ENCODE measurements at places on chromosomes 3 and 15.

DNA sequence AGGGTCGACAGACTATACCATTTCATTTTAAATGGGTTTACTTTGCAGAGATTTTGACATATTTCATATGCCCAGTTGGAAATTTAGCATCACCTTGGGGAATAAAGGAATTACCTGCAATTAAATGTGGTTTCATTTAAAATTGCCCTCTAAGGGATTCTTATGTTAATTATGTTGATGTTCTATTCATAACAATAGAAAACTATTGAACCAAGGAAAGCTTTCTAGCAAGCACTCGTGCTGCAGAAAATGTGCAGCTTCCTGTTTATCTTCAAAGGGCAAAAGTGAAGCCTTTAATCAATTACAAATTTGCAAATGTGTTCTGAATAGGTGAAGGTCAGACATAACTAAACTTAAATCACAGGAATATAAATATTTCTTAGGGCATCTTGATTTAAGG lies 352.1 kb downstream of the CHST2 start:
- no peak for DNase-seq

DNA sequence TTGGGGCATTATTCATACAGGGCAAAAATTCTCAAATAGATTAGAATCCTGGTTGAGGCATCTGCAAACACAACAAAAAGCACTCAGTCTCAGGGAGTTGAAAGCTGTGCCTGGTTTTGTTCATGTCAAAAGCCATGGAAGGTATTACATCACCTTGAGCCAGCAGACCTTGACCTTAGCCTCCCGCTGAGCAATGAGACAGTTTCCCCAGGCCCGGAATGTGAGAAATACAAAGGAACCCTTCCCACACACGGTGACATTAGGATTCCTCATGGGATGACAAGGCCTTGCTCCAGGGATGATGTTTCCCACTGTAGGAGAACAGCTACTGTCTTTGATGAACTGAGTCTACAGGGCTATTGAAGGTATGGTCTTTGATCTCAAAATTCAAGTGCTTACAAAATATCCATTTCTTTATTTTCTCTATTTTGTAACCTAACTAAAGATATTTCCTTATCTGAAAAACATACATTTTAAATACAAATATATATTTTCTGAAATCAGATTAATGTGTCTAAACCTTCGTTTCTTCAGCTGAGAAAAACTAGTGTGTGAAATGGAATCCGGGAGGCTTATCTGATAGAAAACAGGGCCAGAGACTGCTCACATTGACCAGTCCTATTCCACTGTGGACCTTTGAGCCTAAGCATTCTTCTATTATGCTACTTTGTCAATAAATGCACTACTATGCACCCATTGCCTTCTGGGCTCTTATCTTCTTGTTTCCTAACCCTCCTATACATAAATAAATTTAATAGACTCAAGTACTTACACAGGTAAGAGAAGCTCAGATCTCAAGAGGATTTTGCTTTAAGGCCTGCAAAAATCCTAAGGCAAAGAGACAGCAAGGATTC lies 298.2 kb downstream of the KBTBD8 start:
- DNase-seq, result no peak

DNA sequence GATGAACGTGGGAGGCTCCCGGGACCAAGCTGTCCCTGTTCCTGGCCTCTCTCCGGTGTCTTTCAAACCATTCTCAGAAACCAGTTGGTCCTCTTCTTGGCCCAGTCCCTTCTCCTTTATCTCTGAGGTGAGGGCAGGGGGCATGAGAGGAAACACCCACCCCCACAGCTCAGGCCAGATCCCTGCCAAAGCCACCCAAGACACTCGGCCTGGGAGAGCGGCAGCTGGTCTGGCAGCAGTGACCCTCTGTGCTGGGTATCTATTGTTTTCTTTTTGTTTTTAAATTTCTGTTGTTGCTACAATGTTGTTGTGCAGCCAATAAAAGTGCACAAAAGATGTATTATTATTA lies 27.3 kb downstream of the ACSBG1 start:
- DNase-seq, result no peak

DNA sequence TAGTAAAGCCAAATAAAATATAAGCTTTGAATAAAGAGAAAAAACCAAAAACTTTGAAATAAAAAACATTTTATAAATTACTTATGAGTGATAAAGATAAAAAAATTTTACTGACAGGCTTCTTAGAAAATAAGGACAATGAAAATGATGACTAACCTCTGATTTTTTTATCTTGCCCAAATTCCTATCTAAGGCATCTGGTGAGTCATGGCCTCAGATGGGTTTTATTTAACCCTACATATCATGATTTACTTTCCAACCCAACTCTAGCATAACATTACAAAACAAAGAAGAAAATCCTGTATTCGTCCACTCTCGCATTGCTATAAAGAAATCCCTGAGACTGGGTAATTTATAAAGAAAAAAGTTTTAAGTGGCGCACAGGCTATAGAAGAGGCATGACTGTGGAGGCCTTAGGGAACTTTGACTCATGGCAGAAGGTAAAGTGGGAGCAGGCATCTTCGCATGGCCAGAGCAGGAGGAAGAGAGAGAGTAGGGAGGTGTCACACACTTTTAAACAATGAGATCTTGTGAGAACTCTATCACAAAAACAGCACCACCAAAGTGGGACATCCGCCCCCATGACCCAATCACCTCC lies 152.1 kb downstream of the NEK10 start:
- no peak for DNase-seq

GRCh38 chr3:34882764-34883163 lies 756.6 kb upstream of the ARPP21 start:
- no peak for DNase-seq

DNA sequence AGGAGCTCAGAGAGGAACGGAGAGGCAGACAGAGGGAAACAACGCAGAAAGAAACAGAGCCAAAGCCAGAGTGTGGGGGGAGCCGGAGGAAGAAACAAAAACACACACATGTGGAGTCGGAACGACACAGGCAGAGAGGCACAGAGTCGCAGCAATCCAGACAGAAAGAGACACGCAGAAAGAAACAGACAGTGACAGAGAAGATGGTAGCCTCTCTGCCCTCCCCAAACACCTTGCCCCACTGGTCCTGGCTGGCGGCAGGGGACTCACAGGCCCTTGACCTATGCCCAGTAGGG lies 1.7 kb downstream of the NCKIPSD start:
- no peak for DNase-seq

DNA sequence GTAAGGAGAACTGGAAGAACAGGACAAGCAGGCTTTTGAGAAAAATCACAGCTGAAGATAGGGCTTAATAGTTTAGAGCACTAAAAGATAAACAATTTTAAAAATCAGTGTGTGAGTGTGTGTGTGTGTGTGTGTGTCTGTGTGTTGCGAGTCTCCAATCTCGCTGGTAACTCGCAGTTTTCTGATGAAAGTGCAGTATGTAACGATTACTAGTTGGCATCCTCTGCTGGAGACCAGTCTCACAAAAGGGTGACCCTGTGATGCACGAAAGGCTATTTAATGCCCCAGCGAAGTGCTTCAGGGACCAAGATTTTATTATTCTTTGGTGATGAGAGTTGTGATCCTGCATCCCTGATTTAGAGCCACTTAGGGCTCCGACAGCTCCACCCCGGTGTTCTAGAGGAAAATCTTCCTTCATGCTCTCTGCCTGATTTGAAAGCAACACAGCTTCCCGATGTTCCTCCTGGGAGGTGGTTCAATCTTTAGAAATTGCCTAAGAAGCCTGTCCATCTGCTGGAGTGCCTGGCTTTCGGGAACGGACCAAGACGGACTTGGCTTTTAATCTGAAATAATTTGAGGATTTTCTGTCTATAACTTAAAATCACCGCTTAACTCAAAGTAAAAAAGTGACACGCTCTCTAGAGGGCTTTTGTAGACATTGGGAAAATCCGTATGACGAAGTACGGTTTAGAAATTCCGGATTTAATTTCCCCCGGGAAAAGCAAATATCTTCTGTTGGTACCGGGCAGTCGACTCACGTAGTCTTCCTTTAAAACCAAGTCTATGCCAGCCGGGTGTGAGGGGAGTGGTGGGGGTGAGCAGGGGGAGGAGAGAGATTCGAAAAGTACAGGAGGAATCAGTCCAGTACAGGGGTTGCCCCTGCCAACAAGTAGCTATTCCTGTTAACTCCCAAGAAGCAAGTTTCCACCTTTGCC lies 1.1 kb upstream of the ALCAM start:
- DNase-seq, result no peak

DNA sequence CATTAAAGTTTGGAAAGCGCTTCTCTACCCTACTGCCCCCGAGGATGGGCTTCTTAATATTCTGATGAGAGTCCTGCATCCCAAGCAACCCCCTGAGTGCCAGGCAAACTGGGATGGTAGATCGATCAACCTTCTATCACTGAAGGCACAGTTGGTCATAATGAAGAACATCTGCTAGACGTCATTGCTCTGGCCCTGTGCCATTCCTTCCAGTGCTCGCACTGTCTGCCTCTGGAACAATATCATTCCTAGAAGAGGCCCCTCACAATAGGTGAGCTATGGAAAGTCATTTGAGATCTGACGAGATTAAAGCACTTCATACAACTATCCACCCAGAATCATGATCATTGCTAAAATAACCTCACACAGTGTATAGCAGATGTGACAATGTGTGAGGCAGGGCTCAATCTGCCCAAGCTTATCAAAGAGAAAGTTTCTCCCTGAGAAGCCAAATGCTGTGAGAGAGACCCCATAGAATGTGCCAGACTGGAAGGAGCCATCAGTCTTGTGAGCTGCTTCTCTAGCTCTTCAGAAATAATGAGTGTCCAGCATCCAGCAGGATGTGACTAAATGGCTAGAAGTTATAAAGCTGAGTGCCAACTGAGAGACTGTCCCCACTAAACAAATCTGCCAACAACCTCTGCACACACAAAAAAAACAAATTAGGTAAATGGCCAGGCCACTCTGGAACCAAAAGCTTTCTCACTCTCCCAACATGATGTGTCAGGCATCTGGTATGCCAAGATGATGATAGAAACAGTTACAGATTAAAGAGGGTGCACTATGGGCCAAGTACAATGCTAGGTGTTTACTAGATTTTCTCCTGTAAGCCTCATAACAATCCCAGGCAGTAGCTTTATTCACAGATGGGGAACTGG lies 165.5 kb downstream of the NECTIN3 start:
- no peak for DNase-seq

- DNase-seq, result peak; percentile 47
Observed at GRCh38 chr15:101014921-101015841, 96.0 kb downstream of the LRRK1 start.

- DNase-seq, result no peak
Observed at GRCh38 chr3:47243419-47244147, 39.0 kb downstream of the KIF9 start.

- no peak for DNase-seq
Observed at GRCh38 chr3:107797586-107797985, 274.8 kb downstream of the BBX start.
